ENCODE measurements at places on chromosomes 1 and 21.

DNA sequence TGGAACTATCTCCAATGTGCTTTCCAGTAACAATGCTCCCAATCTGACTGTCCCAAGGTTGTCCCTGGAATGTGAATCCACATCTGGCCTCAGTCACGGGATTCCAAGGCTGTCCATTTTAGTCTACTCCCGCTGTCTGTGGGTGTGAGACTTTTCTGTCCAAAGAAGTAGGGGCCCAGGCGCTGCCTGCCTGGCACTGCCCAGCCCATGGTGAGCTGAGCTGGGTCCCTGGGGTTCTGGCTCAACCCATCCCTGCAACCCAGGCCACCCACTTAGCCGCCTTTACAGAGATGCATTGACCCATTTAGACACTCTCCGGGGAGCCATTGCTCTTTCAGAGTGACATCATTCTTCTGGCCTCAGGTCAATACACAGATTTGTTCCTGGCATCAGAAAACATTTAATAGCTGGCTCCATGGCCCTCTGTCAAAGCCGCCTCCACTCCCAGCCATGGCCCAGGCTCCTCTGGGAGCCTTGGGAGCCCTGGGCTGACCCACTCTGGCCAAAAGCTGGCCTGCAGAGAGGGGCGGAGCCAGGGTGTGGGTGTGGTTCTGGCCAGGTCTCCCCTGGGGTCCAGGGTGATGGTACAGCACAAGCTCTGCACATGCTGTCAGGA is 47.2 kb upstream of the PAX7 start:
- no peak for DNase-seq

DNA sequence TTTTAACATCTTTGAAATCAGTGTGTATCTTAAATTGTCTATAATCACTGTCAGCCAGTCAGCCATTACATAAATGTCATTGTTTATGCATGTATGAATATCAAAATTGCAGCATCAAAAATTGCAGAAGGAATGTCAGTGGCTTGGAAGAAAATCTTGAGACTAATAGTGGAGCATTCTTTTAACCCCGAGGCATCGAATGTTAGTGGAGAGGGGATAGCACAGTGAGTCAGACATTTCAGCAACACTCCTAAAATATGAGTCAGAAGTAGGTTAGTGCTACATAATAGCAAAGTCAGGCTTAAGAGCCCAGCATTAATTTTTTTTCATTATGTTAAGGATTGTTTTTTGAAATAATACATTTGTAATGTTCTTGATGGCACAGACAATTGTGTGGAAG is 45.5 kb downstream of the SNRPE start:
- no peak for DNase-seq

DNA sequence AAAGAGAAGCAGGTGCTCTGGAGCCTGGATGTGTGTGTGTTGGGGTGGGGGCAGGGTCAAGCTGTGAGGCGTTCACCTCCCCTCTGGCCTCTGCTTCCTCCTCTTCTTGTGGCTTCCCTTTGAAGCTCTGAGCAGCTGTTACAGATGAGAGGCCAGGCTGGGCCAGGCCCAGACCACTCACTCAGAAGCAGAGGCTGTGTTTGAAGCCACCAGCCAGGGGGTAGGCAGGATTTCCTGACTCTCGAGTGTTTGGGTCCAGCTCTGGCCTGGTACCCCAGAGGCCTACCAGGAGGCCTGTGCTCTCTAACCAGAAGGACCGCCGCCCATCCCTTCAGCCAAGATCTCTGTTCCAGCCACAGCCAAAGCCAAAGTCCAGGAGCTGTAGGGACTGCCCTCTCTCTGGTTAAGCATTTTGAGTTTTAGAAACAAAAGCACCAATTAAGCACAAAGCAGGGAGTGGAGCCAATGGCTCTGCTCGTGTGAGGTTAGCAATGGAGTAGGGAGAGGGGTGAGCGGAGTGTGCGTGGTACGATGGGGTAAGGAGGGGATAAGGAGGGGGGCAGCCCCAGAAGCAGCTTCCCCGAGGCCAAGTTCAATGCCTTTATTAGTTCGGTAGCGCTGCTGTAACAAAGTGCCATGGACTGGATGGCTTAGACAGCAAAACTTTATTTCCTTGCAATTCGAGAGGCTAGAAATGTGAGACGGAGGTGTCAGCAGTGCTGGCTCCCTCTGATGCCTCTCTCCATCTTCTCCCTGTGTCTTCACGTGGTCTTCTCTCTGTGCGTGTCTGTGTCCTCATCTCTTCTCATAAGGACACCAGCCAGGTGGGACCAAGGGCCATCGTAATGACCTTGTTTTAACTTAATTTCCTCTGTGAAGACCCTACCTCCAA is 20.5 kb downstream of the RCSD1 start:
- DNase-seq, result no peak

DNA sequence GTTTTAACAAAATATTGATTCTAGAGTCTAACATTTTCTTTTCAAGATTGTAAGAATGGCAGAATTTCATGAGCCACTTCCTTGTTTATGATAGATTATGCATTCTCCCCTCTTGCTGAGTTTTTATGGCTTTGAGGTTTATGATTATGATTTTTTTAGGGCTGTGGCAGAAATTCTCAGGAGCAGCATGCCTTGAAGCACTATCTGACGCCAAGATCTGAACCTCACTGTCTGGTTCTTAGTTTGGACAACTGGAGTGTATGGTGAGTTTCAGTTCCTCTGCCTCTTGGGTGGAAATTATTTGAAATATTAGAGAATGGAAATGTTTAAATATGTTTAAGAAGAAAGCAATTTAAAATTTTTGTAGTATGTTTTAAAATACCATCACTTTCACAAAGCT is 10.2 kb downstream of the USP16 start:
- DNase-seq, result no peak

DNA sequence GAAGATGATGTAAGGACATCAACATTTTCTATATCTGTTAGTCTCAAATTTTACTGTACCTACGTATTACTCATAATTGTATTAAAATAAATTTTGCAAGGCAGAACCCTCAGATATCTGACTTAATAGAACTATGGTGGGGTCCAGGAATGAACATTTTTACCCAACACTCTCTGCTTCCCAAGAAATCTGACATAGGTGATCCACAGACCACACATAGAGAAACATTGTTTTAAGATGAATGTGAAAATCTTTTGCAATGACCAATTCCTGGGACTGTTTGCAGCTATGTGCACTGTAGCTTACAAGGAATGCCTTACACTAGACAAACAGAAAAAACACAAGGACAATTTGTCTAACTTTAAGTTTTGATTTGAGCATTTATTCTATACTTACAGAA is 645.6 kb upstream of the ADGRL2 start:
- no peak for DNase-seq

- DNase-seq, result no peak
Measured at GRCh38 chr1:244545511-244545910, 84.4 kb downstream of the CATSPERE start.

DNA sequence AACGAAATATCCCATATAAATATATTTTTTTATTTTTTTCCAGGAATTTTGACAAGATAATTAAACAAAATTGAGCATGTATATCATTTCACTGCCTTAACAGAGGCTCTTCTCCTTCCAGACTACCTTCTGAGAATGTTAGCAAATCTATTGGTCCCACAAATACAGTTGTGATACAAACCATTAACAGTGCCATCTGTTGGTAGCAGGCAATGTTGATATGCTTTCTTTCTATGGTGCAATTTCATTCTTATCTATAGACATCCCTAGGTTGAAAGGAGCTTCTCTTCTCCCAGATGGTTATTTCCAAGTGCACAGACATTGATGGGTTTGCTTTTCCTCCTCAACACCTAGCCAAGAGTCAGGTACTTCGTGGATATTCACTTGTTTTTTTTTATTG is 303.6 kb downstream of the USH2A start:
- DNase-seq, result no peak

- DNase-seq, result no peak
Measured at GRCh38 chr1:67973051-67973450, 77.4 kb downstream of the DIRAS3 start.

DNA sequence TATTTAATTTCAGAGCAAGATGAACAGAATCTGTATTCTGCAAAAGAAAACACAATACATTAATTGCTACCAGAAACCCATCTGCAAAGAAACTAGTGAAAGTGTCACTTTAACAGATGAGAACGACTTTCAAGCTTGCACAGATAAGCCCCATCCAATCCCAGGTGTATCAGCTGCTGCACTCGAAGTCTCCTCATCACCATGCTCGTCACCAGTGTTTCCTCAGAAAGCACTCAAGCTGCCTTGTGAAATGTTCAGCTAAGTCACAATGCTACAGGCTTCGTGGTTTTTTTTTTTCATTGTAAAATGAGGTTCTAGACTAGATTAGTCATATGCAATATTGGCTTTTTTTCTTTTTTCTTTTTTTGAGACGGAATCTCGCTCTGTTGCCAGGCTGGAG is 3.3 kb upstream of the TOMM20 start:
- no peak for DNase-seq

GRCh38 chr1:65233782-65234181 is 75.6 kb upstream of the DNAJC6 start:
- DNase-seq, result no peak

DNA sequence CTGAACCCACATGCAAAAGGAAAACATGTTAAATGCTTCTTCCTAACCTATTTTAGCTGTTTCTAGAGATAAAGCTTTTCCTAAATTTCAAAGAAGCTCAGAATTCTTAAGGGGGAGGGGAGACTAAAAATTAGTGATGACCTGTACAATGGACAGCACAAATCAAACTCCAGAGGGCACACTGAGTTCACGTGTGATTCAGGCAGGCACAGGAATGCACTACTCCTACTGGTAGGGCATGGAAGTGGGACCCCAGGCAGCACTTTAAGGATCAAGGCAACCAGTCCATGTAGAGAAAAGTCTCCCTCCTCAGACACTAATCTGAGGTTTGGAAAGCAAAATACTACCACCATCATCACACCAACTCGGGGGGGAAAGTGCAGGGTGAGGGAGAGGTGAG is 31.3 kb upstream of the CLCA4 start:
- DNase-seq, result no peak

GRCh38 chr1:186195377-186195931 is 179.6 kb downstream of the TPR start:
- no peak for DNase-seq

DNA sequence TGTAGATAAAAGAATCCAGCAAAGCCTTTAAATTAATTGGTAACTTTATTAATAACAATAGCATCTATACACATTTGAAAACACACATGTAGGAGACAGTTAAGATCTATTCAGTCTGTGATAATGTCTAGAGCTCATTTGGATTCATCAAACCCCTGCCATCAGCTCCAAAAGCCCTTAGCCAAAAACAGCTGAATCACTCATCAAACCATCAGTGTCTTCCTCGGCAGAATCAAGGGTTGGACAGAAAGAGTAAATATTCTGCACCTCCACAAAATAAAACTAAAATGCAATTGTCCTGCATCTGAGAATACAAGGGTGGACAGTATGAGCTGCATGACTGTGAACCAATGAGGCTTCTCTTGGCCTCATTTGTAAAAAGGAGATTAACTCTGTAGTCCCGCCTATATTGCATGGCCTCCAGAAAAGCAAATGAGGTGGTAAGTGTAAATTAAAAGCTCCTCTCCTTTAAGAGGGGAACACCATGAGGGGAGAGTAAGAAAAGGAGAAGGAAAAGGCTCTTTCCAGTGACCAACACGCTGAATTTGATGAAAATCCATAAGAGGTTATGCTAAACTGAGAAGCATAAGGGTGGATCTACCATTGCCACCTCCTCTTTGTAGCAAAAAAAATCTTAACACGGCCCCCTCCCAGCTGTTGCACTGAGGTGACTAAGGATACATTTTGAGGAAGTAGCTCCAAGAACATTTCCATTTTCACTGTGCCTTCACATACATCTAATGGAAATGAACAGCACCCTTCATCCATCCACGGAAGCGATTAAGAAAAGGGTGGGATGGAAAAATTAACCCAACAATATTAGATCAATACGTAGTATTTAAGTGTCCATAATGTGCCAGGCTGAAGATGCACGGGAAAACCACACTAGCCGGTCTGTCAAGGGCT is 14.7 kb upstream of the BOLA1 start:
- no peak for DNase-seq

DNA sequence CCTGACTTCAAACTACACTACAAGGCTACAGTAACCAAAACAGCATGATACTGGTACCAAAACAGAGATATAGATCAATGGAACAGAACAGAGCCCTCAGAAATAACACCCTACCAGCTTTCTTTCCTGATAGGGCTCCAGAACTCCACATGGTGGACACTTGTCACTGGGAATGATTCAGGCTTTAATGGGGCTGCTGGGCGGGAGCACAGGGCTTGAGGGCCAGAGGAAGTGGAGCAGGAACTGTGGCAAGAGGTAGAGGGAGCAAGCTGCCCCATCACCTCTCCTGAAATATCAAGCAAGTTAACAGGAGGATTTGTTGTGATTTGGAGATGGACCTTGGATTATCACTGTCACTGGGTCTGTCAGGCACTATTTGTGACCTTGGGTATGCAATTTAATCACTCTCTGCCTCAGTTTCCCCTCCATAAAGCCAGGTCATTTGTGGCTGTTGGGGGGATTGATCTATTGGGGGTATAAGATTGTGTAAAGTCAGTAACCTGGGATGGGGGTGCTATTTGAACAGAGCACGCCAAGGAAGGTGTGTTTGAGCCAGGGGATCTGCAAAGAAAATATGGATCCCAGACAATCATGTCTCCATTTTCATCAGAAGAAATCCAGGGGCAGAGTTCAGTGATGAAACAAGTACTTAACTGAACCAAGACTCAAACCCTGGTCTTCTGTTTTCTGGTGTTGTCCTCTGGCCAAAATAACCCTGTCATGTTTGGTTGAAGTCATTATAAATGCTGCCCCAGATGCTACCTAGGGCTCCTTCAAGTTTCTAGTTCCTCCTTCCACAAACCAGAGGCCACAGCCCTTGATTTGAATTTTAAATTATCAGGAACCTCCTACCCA is 25.2 kb downstream of the ETS2 start:
- DNase-seq, result no peak

- no peak for DNase-seq
Measured at GRCh38 chr1:180211860-180212229, 18.2 kb upstream of the LHX4 start.

DNA sequence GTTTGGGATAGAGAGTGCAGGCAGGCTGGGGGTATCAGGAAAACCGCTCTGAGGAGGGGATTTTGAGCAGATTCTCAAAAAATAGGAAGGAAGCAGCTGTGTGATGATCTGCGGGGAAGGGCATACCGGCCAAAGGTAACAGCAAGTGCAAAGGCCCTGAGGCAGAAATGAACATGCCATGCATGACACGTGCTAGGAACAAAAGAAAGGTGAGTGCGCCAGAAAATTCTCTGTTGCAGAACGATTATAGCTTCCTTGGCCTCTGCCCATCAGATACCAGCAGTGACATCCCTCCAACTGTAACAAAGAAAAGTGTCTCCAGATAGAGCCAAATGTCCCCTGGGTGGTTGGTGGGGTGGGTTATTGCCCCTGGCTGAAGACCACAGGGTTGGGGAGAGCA is 37.0 kb upstream of the FAM131C start:
- DNase-seq, result no peak

- no peak for DNase-seq
Measured at GRCh38 chr1:219507437-219507836, 105.5 kb downstream of the ZC3H11B start.

DNA sequence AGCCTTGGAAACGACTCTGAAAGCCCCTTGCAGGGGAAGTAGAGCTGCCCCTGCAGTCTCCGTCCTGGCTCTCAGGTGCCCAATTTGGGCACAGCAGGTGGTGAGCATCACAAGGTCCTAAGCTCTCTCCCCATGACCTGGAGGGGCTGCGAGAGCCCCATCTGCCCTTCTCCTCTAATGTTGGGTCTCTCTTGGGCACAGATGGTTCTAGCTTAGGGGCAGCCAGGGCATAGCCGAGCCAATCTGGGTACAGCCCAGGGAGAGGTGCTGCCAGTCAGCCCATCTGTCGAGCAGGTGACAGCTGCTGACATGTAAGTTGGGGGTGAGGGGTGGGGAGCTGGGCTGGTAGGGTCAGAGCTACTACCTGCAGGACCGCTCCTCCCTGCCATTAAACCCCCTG is 50.7 kb downstream of the SYT2 start:
- no peak for DNase-seq

GRCh38 chr1:69148731-69149130 is 419.0 kb upstream of the LRRC7 start:
- DNase-seq, result no peak
